ENCODE measurements at places on chromosomes 4 and X. TPM values are rescaled to one million over a fixed set of nuclear protein-coding genes. Genes with fewer than 3 reads are reported as not detected.

The KLB gene
- 0.39 TPM for total RNA-seq

The IL15 gene
- not detected for total RNA-seq

The SPANXA1 gene
- not detected for total RNA-seq

The ANKRD50 gene
- 33.3 TPM for total RNA-seq

The AKAP17A gene
- 33.0 TPM for total RNA-seq

The LRCH2 gene
- total RNA-seq, result under 0.01 TPM

The AGTR2 gene
- total RNA-seq, result not detected

The FRMD7 gene
- total RNA-seq, result under 0.01 TPM

The SYP gene
- total RNA-seq, result not detected

The STK26 gene
- 9.8 TPM for total RNA-seq

The FAM120C gene
- total RNA-seq, result 9.3 TPM

The MSANTD1 gene
- 1.7 TPM for total RNA-seq

Data from placental epithelial cell (primary cell).